ENCODE measurements at places on chromosomes 6 and 20.
A peak's percentile ranks its signal among the peaks of the same experiment; 100 is the strongest.

DNA sequence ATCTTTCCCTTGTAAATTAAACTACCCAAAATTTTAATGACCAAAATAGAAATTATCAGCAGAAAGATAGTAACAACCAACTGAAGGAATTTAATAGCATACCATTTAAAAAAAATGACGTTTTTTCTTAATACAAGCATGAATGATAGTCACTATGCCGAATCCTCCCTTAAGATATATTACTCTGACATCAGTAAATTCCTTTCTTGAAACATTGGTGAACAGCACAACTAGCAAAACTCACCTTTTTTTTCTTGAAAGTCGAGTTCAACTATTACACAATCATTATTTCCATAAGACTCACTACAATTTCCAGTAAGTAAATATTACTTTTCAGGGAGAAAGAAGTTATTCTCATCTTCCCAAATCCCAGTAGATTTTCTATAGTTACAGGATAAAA, 433.2 kb downstream of the GRIK2 start:
- DNase-seq, result no peak

- peak; percentile 85 for DNase-seq
These were observed 9.2 kb downstream of the FOXS1 start for GRCh38 chr20:31835977-31836852.

- DNase-seq, result peak; percentile 25
These were observed 41.7 kb upstream of the FAM135A start for GRCh38 chr6:70371454-70372105.

- DNase-seq, result no peak
These were observed 317.8 kb upstream of the SULF2 start for GRCh38 chr20:48102931-48103660.

DNA sequence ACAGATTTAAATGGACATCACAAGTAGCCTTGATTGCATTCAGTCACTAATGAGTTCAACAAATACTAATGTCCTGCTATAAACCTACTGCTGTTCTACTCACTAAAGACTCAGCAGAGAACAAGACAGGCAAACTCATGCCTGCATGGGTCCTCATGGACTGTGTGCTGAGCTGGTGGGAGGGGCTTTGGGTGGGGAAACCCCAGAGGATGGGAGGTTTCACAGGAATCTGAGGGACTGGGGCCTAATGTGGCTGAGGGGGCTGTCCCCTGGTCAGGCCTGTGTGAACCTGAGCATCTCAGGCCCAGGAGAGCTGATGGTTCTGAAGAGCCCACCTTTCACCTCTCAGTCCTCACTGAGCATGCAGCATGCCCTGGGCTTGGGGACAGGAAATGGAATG, 1.4 kb downstream of the CST8 start:
- no peak for DNase-seq

DNA sequence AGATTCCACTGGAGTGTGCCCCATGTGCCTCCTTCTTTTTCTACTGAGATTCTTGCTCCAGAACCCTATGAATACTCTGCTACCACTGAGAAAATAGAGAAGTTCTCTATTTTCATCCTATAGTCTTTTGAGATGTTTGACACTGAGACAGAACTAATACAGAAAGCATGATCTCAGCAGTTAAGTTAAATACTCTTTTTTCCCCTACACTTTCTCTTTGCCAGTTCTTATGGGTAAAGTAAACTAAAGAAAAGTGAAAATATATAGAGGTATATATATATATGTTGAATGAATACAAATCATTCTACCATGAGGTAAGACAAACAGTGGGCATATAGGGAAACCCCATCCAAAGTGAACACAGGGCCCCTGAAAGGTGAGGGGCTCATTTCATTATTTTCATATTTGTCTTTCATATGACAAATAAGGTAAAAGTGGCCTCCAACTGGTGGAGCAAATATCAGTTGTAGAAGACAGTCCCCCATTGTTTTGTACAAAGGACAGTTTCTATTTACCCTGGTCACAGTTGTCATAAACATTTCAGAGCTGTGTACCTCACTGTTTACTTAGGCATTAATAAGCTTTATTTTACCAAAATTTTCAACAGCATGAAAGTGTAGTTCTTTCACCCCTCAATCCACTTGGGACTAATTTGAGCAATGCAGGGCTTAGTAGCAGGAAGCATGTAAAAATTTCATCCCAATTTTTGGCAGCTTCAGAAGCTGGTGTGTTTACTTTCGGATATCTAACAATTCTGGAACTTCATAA, 188.3 kb upstream of the MARCKS start:
- DNase-seq, result peak; percentile 37

DNA sequence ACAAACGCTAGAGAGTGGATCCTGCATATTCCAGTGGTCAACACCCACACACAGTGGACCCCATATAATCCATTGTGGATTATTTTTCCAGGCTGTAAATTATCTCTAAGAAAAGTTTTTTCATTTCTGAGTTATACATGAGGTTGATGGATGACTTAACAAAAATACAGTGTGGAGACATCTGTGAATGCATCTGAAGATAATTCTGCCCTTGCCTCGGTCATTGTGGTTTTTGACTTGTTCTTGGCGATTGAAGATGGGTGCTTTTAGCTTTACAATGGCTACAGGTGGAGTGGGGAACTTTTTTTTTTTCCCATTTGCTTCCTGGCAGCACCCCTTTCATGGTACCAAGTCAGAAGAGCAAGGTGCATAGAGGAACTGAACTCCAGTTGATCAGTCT, 242.7 kb downstream of the MYLK4 start:
- no peak for DNase-seq

DNA sequence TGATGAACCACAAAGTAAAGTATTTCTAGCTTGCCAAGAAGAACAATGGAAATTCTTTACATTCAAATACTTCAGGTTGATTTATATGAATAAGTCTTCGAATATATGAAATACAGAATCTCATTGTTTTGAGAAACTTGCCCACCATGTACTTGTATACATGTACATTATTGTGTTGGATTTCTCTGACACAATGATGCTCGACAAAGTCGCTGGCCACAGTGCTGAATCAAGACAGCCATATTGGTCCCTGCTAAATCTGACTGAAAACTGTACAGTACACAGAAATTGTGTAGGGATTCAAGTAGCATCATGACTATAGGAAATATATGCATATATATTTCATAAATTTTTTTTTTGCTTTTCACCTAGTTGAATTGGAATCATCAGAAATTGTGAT, 13.1 kb upstream of the LIN28B start:
- peak; percentile 20 for DNase-seq

DNA sequence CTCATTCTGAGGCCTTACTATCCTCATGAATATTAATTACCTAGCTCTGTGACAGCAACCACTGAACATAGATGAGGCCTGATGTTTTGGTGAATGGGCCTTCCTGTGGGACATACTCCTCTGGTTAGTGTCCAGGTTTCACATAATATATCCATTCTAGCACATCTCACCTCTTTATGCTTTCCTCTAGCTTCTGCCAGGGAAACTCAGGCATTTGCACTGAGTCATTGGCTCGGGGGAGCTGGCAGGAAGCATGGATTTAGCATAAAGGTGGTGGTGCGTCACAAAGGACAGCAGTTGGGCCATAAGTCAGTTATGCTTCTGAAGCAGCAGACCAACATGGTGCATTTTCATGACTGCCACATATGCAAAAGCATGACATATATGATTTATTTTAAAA, 37.5 kb upstream of the TMEM170B start:
- DNase-seq, result no peak

DNA sequence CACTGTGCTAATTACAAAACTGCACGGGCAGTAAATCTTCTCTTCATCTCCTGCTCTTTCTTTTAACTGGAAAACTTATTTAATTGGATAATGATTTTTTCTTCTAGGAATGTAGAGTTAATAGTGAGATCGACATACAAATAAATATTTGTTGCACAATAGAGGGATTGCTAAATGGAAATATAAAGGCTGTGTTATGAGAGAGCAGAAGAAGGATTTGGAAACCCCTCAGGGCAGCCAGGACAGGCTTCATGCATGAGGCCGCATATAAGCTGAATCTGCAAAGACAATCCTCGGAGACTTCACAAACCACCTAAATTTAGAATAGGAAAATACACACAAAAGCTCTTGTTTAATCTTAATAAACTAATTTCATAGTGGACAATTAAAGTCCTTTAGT, 2.9 kb upstream of the TAAR1 start:
- no peak for DNase-seq

DNA sequence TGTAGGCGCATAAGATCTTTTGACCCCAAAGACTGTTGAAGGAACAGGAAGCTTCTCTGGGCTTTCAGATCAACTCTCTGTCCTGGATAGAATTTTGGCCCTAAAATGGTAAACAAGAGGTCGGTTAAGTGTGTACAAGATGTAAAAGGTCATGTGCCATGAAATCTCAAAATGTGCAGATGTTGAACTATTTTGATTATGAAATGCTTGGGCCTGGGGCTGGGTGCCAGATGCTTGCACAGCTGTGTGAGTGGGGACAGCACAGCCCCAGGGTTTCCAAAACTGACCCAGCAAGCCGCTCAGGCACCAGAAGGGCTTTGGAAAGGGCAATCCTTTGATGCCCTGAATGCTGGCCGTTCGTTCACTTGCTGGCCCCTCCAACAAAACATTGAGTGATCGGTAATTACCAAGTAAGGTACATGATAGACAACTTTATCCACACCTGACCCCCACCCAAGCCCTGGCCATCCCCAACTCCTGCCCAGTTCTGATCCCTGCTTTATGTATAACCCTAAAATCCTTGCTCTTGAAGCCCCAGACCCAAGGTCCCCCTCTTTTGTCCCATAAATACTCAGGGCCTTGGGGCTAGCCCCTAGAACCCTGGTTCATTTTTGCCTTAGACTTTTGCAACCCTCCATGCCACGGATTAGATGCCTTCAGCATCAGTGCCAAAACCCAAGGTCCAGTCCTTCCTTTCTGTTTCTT, 1.9 kb downstream of the TMEM239 start:
- no peak for DNase-seq

DNA sequence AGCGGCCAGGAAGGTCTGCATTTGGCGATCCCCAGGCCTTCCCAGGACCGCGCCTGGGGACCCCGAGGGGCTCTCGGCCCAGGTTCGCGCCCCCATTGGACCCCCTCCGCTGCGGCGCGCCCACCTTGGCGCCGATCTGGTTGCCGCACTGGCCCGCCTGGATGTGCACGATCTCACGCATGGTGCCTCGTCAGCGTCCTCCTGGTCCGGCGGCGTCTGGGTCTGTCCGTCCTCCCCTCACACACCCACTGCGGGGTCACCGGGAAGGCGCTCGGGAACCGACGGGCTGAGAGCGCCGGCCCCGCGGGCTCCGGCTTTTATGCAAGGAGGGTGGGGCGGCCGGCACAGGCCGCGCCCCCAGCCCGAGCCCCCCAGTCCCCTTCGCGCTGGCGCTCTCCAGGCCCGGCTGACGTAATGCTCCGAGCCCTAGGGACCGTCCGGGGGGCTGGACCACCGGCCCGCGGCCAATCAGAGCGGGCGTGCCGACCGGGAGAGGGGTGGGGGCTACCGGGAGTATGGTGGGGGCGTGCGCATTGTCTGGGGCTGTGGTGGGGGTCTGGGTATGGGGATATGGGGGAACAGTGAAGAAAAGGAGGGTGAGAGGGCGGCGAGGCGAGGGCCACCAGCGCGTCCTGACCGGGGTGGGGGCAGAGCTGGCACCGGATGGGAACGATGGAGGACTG, at the start of gene TUBB2B:
Gene TUBB2B, minus strand, starts transcription at position 291 of the 683 bp plus-strand sequence. Its CDS starts 110 bp downstream, at position 181.
- no peak for DNase-seq

- DNase-seq, result no peak
These were observed 171.5 kb downstream of the PHF3 start for GRCh38 chr6:63807056-63807455.

DNA sequence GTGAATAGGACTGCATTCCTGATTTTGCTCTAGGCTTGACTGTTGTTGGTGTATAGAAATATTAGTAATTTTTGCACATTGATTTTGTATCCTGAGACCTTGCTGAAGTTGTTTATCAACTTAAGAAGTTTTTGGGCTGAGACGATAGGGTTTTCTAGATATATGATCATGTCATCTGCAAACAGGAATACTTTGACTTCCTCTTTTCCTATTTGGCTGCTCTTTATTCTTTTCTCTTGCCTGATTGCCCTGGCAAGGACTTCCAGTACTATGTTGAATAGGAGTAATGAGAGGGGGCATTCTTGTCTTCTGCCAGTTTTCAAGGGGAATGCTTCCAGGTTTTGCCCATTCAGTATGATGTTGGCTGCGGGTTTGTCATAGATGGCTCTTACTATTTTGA, 13.4 kb downstream of the HLA-DOB start:
- peak; percentile 27 for DNase-seq

DNA sequence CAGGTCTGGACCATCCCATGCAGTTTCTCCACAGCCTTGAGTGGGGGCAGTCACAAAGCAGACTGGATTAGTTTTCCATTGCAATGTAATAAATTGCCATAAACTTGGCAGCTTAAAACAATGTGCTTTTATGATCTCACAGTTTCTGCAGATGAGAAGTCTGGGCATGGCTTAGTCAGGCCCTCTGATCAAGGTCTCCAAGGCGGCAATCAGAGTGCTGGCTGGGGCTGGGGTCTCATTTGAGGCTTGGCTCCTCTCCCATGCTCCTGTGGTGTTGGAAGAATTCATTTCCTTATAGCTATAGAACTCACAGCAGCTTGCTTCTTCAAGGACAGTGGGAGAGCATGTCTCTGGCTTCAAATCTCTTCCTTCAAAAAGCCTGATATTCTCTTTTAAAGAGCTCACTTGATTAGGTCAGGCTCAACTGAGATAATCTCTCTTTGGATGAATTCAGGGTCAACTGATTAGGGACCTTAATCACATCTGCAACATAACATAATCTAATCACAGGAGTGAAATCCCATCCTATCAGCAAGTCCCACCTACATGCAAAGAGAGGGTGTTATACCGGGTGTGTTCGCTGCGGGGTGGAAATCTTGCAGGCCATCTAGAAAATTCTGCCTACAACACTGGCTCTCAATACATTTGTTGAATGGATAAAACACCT, 77.4 kb upstream of the SULF2 start:
- DNase-seq, result no peak

GRCh38 chr6:64750910-64751309, 956.1 kb downstream of the EYS start:
- no peak for DNase-seq

GRCh38 chr6:715709-716491, 23.0 kb upstream of the EXOC2 start:
- no peak for DNase-seq

DNA sequence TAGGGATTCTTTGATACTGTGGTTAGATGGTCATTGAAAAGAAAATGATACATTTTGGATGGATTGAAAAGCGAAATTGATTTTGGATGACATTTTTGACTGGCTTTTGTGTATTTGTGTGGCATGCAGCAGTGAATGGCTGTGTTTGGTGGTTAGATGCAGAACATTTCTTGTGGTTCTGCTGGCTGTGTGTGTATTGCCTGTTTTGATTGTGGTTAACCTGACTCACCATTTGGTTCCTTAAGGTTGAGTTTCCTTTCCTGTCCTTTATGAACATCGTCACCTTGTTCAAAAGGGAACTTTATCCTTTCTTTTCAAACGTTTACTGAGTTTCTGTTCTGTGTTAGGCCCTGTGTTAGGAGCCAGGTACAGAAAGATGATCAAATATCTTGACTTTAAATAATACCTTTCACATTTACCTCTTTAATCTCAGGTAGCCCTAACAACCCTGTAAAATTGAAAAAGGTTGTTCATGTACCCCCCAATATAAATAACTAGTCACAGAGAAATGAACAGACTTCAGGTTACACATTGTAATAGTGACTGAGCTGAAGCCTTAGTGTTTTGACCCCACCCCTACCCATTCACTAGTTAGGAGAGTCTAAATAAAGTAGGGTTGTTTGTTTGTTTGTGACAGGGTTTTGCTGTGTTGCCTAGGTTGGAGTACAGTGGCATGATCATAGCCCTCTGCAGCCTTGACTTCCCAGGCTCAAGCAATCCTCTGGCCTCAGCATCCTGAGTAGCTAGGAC, 23.8 kb downstream of the ANKS1A start:
- DNase-seq, result no peak

GRCh38 chr20:62114894-62115293, 7.4 kb upstream of the LSM14B start:
- no peak for DNase-seq

GRCh38 chr6:13993416-13993815, 68.7 kb downstream of the RNF182 start:
- no peak for DNase-seq
